Progenitor cell of endocrine pancreas (in vitro differentiated cells): ENCODE measurements at places on chromosomes 2 and 18.

GRCh38 chr2:150806336-150806735, 318.9 kb upstream of the RND3 start:
- no peak for DNase-seq

GRCh38 chr2:16624436-16624780, 41.2 kb downstream of the CYRIA start:
- DNase-seq: no peak

DNA sequence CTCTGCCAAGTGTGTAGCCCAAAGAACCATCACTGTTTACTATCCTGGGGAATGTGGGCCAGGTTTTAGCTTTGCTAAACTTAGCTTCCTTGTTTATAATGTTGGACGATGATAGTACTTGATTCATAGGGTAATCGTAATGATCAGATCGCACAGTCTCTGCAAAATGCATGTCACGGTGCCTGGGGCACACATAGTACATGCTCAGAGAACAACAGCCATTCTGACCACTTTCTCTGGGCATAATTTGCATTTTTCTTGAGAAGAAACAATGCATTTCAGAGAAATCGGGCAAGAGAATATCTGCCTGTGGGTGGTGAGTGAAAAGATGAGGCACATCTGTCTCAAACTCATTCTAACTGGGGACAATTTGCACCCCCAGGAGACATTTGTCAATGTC, 16.3 kb downstream of the ACKR3 start:
- no peak for DNase-seq

DNA sequence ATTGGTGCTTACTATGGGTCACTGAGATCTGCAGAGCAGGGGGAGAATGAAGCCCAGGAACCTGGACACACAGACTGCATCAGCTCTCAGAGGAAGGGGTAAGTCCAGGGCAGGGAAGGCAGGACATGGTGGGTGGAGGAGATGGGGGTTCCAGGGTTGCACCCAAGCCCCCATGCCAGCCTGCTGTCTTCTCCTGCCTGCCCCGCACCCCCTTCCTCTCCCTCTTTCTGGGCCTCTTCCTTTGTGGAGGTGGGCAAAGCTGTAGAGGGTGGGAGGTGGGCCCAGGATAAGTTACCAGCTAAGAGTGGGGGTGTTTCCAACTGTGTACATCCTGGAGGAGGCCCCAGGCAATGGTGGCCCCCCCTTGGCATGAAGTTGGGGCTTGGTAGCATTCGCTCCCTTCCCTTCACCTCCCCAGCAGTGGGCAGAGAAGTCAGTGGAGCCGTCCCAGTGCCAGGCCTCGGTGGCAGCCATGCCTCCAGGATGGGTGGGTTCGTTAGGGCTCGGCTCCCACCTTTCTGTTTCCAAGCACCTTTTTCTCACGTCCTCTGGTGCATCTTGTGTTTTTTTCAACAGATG, 132.2 kb downstream of the CLIP4 start:
- DNase-seq: no peak

DNA sequence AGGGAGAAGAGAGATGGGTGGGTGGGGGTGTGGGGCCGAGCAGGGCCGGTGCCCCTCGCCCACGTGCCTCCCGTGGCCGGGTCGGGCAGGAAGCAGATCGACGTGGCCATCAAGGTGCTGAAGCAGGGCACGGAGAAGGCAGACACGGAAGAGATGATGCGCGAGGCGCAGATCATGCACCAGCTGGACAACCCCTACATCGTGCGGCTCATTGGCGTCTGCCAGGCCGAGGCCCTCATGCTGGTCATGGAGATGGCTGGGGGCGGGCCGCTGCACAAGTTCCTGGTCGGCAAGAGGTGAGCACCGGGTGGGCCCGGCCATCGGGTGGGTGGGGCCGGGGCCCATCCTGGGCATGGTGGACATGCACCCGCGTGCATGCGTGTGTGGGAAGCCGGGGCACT, 21.8 kb downstream of the ZAP70 start:
- no peak for DNase-seq

- no peak for DNase-seq
Measured at GRCh38 chr2:35714883-35715282, 640.7 kb upstream of the CRIM1 start.

DNA sequence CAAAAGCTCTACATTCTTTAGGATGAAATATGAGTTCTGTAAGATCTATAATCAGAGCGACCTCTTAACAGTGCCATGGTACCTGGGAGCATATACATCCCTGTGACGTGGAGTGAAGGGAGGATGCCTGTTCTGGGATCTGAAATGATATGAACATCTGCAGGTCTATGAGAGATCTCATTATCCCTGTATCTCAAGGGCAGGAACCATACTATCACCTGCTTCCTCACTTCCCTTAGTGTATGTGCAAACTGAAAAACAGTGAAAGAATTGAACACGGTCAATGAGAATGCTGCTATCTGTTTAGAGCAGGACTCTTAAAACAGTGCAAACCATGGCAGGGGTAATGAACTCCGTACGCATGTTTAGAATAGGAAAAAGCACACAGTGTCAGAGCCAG, 364.0 kb downstream of the LPIN1 start:
- DNase-seq: no peak

- no peak for DNase-seq
Measured at GRCh38 chr2:119315241-119315925, 51.3 kb downstream of the C2orf76 start.

GRCh38 chr2:60481257-60481656, 72.2 kb downstream of the BCL11A start:
- no peak for DNase-seq

DNA sequence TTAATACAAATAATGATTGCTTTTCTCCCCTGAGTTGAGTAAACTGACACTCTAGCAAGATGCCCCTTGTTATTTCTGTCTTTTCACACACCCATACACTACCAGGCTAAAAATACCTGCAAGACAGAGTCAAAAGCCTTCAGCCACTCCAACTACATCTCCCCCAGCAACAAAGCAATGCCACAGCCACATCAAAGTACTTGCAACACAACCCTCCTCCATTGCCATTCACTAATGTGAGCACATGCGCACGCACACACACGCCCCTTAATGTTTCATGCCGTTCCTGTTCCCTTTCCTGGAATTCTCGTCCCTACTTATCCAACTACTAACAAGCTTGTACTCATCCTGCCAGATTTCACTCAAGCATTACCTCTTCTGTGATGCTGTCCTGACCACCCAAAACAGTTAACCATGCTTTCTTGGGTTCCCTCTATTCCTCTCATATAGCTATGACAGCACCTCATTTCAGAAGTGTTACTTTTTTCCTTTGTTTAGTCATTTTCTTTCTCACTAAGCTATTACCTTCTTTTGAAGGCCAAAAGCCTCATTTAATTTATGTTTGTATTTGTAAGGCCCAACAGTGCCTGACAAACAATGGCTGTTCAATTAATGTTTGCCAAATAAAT, 29.6 kb downstream of the SLC25A12 start:
- no peak for DNase-seq

DNA sequence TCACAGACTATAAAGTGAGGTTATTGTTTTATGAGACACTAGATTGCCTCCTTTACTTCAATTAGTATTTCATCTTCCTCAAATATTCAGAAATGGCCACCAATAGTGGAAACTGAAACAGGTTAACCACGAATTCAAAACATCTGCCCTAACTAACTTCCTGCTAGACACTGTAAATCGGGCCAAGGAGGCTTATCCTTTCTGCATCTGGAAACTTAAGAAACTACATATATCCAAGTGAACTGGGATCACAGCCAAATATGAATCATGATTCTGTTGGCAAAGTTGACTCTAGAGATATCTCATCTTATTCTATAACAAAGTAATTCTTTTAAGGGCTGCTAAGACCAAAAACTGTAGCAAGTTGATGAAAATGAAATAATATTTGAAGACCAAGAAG, 136.6 kb upstream of the ZC3H15 start:
- no peak for DNase-seq

GRCh38 chr18:41545091-41545888, 409.7 kb upstream of the PIK3C3 start:
- DNase-seq: no peak

DNA sequence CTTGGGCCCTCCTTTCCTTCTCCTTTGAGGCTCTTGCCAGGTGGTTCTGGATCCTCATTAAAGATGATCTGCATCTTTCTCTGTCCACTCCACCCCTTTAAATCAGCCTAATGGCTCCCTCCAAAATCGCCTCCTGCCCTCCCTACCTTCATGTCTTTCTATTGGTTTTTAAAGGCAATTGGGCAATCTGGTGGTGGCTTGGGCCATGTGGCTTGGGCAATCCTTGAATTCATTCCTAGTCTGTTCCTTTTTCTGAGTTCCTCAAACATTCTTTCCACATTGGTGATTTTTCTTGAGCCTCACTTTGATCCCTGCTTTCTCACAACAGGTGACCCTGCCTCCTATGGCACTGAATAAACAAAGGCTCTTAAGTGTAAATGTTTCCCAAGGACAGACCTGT, 266.2 kb upstream of the REV1 start:
- DNase-seq: no peak

- no peak for DNase-seq
Measured at GRCh38 chr2:122139739-122140420, 384.4 kb downstream of the TSN start.

DNA sequence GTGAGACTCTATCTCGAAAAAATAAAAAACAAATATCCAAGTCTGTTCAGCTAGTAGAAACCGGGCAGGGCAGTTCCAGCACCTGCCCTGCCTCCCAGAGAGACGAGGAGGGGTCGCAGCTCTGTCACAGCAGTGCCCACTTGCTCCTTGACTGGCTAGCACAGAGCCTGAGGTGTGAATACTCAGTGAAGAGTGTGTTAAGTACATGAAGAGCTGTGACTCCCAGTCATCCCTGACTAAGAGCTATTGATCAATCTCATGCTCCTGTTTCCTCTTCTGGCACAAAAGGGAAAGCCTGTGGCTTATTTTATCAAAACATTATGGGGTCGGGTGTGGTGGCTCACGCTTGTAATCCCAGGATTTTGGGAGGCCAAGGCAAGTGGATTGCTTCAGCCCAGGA, 83.0 kb upstream of the FZD7 start:
- no peak for DNase-seq

DNA sequence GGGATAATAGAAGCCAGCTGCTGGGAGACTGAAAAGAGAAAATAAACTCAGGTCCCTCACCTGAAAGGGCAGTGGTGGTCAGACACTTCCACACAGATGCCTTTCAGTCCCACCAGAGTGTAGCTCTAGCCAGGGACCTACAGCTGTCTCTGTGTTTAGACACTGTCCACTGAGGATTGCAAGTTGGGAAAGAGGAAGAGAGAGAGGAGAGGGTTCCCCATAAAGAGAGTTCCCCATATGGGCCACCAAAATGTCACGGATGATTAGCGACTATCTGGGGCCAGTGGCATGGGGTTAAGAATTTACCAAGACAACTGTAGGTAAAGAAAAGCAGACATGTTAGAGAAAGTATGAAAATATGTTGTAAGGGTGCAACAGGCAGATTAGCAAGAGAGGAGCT, 36.7 kb upstream of the SKA1 start:
- DNase-seq: no peak

DNA sequence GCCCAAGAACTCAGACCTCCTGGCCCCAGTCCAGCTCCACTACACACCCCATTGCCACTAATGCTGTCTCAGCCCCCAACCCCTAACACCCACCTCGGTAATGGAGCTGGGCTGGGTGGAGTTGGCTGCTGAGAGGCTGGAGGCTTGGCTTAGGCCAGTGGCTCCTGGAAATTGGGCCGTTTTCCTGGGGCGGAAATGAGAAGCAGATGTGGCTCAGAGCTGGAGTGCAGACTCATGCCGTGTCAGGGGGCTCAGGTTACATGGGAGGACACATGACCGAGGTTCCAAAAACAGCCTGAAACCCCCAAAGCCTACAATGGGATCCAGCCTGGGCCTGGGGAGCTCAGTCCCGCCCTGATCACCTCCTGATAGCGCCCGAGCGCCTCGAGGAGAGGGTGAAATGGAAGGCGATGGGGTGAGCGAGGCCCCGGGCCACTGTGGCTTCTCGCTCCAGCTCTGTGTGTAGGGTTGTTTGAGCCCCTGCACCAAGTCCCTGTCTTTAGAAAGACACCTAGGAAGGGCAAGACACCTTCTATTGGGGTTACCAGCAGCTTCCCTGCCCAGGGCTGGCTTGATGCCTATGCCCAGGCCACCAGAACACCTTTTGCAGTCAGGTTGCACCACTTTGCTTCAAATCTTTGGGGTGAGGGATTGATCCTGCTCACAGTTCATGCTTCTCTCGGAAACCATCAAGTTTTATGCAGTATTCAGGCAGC, 175.7 kb upstream of the HAAO start:
- DNase-seq: no peak

DNA sequence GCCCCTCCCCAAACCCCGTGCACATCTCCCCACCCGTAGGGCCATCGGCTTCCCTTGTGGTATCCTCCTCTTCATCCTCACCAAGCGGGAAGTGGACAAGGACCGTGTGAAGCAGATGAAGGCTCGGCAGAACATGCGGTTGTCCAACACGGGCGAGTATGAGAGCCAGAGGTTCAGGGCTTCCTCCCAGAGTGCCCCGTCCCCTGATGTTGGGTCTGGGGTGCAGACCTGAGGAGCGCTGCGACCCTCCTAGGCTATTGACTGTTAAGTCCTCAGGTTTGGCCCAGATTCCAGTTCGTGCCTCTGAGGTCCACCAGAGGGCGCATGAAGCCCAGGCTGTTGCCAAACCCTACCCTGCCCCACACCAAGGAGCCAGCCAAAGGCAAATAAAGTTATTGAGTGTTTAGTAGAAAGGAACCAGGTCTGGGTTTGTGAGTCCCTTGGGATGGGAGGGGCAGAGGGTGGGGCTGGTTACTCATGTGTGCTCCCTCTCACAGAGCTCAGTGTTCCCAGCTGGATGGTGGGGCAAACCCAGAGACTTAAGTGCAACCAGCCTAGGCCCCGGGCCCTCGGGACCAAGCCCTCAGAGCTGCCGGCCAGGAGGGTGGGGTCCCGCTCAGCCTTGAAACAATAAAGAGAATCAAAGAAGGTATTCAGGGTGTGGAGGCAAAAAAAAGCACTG, 2.4 kb downstream of the PNKD start:
- DNase-seq: peak; percentile 76

DNA sequence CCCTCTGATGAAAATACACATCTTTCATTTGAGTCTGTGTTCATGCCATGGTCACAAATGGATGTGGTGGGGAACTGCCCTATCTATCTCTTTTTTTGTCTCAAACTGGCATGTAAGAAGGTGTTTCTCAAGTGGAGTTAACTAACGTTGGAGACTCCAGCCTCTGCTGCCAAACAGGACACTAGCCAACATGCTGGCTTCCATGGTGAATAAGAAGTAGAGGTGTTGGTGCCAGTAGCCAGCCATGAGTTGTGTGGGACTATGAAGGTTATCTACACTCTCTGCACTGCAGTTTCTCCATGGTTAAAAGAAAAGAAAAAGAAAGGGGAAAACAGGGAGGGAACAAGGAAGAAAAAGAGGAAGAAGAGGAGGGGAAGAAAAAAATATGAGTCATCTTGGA, 149.0 kb upstream of the TMEM200C start:
- DNase-seq: no peak

DNA sequence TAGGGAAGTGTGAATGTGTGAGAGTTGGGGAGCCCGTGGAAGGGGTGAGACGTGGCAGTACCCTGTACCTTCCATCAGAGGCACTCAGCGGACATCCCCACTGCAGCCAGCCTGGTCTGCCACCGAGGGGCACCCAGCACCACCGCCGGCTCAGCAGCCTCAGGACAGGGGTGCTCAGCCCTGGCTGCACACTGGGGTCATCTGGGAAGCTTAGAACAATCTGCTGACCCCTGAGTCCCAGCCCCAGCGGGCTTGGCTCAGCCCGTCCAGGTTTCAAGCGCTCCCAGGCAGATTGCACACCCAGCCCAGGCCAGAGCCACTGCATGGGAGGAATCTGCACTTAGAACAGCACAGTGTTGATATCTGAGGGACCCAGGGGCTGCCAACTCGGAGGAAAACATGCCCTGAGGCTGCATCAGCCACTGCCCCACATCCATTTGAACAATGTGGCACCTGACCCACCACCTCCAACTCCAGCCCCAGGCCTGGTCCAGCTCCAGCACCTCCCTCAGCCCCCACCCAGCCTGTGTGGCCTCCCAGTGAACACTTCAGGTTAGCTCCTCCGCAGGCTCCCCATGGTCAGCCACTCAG, 147.1 kb upstream of the OTOS start:
- DNase-seq: no peak
